RWPE2 (cell line): ENCODE measurements at places on chromosomes 11 and 22.

DNA sequence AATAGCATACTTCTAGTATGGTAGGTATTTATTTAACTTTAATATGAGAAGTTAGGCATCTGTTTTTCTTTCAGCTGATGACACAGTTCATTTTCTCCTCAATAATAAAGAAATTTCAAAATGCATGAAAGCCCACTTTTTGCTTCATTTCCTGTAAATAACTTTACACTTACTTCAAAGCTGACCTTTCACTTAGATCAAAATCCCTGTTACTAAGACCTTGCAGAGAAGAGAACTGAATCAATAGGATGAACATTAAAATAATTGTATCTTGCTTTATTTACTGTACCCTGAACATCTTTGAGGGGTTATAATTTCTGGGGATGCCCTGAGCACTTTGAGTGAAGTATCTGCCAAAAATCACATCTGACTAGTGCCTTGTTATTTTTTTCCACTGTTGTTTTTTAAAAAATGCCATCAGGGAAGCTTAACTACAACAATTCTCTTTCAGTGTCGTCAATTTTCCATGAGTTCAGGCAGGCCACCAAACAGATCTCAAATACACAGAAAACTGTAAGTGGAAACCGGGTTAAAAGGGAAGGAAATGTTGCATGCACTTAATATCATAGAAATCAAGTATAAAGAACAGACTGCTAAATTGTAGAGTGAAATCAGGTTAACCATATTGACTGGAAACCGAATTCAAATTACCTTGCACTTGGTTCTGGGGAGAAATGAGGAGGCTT lies 206.2 kb downstream of the MAML2 start:
- no peaks in the 10 kb centered on the region for H3K27me3 ChIP-seq
- DNase-seq, result no peak
- peaks cover 2% of the 10 kb centered on the region for H3K4me1 ChIP-seq
- no peak overlapping the region for H3K27ac ChIP-seq
- no peak overlapping the region for H3K4me3 ChIP-seq

DNA sequence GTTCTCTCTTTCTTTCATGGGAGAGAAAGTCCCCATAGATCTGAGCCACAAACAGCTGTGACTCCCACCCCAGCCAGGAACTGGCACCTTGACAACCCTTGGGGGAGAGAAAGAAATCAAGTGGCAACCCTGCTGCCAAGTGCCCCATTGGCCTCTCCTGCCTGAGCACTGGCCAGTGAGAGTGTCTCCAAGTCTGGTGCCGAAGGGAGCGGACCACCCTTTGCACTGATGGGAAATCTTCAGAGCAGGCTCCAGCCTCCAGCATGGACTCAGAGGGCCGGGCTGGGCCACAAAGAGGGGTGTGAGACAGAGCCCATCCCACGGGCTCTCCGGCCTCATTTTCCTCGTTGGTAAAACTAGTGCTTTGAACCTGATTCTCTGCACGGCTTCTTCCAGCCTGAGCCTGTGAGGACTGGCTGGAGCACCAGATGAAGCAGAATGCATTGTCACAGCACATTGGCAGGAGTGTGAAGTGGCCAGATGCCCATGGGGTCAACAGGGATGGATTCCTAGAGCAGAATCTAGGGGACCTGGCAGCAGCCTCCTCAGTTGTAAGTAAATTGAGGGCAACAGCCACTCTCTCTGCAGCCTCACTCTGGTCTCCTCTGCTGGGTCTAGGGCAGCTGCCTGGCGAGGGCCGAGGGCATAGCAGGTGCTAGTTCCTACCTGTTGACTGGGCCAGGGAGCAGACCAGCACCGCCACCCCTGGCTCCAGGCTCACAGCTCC lies 81.4 kb downstream of the TRIM29 start:
- H3K4me3 ChIP-seq, result no peak overlapping the region
- peaks cover 24% of the 10 kb centered on the region for H3K4me1 ChIP-seq
- H3K27me3 ChIP-seq, result no peaks in the 10 kb centered on the region
- no peak for DNase-seq

DNA sequence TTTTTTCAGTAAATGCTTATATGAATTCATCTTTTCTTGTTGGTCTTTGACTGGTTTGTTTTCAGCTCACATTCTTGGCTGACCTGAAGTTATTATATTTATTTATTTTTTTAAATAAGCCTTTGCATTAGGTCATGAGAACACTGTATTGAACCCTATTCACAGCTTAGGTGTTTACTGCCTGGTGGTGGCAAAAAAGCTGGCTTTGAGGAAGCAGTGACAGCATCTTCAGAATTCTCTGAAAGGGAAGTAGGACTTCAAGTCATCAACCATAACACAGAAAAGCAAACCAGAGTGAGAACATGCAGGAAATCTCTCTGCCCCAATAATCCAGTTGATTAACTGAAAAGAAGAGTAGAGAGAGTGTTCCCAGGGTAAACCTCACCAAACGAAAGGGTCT lies 30.3 kb upstream of the MMP13 start:
- no peaks in the 10 kb centered on the region for H3K27me3 ChIP-seq
- H3K27ac ChIP-seq, result no peak overlapping the region
- DNase-seq, result no peak
- no peaks in the 10 kb centered on the region for H3K4me1 ChIP-seq
- H3K36me3 ChIP-seq, result no peaks in the 10 kb centered on the region
- no peak overlapping the region for H3K4me3 ChIP-seq

DNA sequence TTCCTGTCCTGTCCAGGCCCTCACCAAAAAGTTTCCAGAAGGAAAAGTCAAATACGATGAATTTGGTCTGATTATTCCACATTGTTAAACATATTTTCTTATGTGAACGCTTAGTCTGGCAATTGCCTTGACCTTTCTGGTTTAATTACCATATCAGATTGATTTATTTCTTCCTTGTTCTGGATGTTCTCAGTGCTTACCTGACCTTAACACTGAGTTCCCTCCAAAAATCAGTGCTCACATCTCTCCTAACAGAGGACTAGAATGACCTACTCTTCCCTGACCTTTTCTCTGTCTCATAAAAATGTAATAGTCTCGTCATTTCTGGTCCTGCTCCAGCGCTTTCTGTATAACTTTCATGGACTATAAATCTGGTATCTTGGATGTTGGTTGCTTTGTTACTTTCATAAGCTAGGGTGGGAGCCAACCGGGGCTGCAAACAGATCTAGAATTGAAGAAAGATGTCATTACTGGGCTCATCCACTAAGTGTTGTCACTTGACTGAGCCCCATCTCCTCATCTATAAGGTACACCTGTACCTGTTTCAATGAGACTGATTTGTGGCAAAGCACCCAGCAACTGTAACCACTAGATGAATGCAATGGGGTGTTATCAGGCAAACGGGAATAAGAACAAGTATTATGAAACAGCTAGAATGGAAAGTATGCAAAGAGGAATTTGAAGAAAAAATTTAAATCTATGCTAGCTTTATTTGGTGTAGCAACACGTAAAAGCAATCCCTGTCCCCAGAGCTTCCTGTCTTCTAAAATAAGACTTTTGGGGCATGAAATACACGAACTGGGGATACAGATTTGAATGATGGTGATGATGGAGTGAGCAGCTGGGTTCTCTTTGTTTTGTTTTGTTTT lies 2.4 kb downstream of the FADS2 start:
- peak overlapping the region; percentile 76 for H3K27ac ChIP-seq
- peaks cover 22% of the 10 kb centered on the region for H3K4me1 ChIP-seq
- H3K36me3 ChIP-seq, result peaks cover 55% of the 10 kb centered on the region
- H3K27me3 ChIP-seq, result no peaks in the 10 kb centered on the region

- no peak overlapping the region for H3K27ac ChIP-seq
- H3K36me3 ChIP-seq, result no peaks in the 10 kb centered on the region
- no peaks in the 10 kb centered on the region for H3K27me3 ChIP-seq
- H3K4me3 ChIP-seq, result no peak overlapping the region
- no peak for DNase-seq
- H3K4me1 ChIP-seq, result peaks cover 17% of the 10 kb centered on the region
Measured at GRCh38 chr22:36010882-36011281, 17.7 kb downstream of the RBFOX2 start.

- no peak for DNase-seq
- no peaks in the 10 kb centered on the region for H3K36me3 ChIP-seq
- H3K27ac ChIP-seq, result no peak overlapping the region
- H3K4me1 ChIP-seq, result no peaks in the 10 kb centered on the region
Measured at GRCh38 chr11:109859045-109859724, 234.0 kb upstream of the ZC3H12C start.

DNA sequence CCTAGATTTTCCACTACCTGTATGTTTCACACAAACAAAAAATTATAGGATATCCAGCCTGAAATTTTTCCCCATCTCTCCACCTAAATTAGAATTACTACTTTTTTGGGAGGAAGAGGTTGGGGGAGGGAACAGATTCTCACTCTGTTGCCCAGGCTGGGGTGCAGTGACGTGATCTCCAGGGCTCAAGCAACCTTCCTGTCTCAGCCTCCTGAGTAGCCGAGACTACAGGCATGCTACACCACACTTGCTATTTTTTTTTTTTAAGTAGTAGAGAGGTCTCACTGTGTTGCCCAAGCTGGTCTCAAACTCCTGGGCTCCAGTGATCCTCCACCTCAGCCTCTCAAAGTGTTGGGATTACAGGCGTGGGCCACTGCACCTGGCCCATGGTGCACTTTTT lies 9.5 kb downstream of the JAML start:
- no peak overlapping the region for H3K27ac ChIP-seq
- H3K36me3 ChIP-seq, result no peaks in the 10 kb centered on the region
- no peaks in the 10 kb centered on the region for H3K4me1 ChIP-seq
- no peak for DNase-seq

- H3K4me1 ChIP-seq, result no peaks in the 10 kb centered on the region
- peaks cover 7% of the 10 kb centered on the region for H3K27me3 ChIP-seq
- H3K36me3 ChIP-seq, result no peaks in the 10 kb centered on the region
- peak overlapping the region; percentile 48 for H3K4me3 ChIP-seq
Measured at GRCh38 chr22:50169774-50170341, 673 bp upstream of the PANX2 start.

- peaks cover 35% of the 10 kb centered on the region for H3K4me1 ChIP-seq
- H3K36me3 ChIP-seq, result no peaks in the 10 kb centered on the region
- H3K4me3 ChIP-seq, result peak overlapping the region; percentile 49
Measured at GRCh38 chr11:65477149-65477965, 21.5 kb upstream of the MALAT1 start.

GRCh38 chr11:35622070-35622469 lies 3.8 kb downstream of the FJX1 start:
- H3K36me3 ChIP-seq, result peaks cover 9% of the 10 kb centered on the region
- peak overlapping the region; percentile 94 for H3K4me3 ChIP-seq
- H3K27ac ChIP-seq, result peak overlapping the region; percentile 100
- DNase-seq, result no peak

GRCh38 chr22:44284711-44285110 lies 28.0 kb downstream of the SHISAL1 start:
- DNase-seq, result no peak
- H3K4me1 ChIP-seq, result no peaks in the 10 kb centered on the region
- no peaks in the 10 kb centered on the region for H3K36me3 ChIP-seq
- no peak overlapping the region for H3K27ac ChIP-seq
- no peak overlapping the region for H3K4me3 ChIP-seq

DNA sequence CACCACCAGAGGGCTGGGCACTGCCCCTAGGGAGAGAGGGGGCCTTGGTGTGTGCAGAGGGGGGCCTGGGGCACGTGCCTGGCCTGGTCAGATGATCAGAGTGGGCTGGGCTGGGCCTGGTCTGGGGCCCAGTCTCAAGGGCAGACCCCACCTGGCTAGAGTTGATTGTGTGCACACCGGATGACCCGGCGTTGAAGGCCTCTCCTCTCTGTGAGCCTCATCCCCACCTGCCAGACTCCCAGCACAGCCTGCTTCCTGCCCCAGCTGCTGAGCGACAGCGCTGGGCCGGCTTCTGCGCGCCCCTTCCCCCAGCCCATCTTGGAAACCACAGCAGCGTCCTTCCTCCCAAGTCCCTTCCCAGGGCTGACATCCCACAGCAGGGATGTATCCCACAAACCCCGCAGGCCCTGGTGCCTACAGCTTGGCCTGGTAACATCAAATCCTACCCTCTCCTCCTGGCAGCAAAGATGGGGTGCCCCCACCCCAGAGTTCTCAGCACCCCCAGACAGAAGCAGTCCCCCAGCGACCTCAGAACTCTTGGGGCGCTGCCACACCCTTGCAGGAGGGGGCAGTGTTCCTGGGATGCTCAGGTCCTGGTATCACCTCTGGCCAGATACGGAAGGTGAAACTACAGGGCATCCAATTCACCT lies 11.0 kb upstream of the TSSC4 start:
- peaks cover 12% of the 10 kb centered on the region for H3K4me1 ChIP-seq
- H3K27me3 ChIP-seq, result no peaks in the 10 kb centered on the region
- peaks cover 40% of the 10 kb centered on the region for H3K36me3 ChIP-seq
- DNase-seq, result no peak
- peak overlapping the region; percentile 8 for H3K27ac ChIP-seq

GRCh38 chr11:7444091-7444981 lies 41.0 kb upstream of the OLFML1 start:
- H3K36me3 ChIP-seq, result no peaks in the 10 kb centered on the region
- no peaks in the 10 kb centered on the region for H3K4me1 ChIP-seq
- no peaks in the 10 kb centered on the region for H3K27me3 ChIP-seq
- no peak for DNase-seq

DNA sequence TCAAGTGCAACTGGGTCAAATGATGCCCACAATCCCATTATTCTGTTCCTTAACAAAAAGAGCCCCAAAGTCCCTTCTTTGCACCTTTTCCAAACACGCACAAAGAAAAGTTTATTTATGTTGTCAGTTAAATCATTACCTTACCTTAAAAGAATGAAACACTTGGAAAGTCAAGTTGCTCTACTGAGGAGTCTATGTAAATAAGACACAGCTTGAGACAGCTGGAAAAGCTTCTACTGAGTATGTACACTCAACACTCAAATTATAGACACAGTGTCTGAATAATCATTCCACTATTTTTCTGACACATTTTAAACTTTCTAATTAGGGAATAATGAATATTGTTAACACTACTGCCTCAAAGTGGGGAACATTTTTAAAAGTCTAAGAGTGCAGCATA lies 21.6 kb upstream of the PHLDA2 start:
- H3K4me3 ChIP-seq, result no peak overlapping the region
- DNase-seq, result no peak
- H3K27me3 ChIP-seq, result no peaks in the 10 kb centered on the region
- peaks cover 100% of the 10 kb centered on the region for H3K36me3 ChIP-seq
- H3K27ac ChIP-seq, result peak overlapping the region; percentile 64
